ENCODE measurements at places on chromosomes 3 and 15. TPM values are rescaled to one million over a fixed set of nuclear protein-coding genes. Genes with fewer than 3 reads are reported as not detected.

DNA sequence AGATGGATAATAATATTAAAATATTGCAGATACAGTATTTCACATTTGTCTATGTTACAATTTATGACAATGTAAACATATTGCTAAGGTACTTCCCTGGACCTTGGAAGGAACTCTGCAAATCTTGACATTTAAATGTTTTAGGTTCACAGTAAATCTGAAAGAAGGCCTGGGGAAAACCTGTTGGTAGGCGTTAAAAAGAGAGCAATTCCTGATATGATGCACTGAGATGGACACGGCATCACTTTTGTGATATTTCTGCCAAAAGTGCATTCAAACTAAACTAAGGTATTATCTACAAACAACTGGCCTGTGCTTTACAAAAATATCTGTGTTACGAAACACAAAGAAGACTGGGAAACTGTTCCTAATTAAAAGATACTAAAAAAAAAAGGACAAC, 6.1 kb upstream of the TP63 start:
- H3K4me1 ChIP-seq: peaks cover 8% of the 10 kb centered on the region
- H3K27me3 ChIP-seq: no peaks in the 10 kb centered on the region
- no peak overlapping the region for H3K4me3 ChIP-seq
- no peaks in the 10 kb centered on the region for H3K36me3 ChIP-seq
- no peak overlapping the region for H3K27ac ChIP-seq

GRCh38 chr3:50474717-50475116, 28.7 kb downstream of the CACNA2D2 start:
- H3K4me1 ChIP-seq: no peaks in the 10 kb centered on the region
- DNase-seq: no peak
- H3K4me3 ChIP-seq: no peak overlapping the region
- H3K27ac ChIP-seq: no peak overlapping the region
- no peaks in the 10 kb centered on the region for H3K27me3 ChIP-seq

DNA sequence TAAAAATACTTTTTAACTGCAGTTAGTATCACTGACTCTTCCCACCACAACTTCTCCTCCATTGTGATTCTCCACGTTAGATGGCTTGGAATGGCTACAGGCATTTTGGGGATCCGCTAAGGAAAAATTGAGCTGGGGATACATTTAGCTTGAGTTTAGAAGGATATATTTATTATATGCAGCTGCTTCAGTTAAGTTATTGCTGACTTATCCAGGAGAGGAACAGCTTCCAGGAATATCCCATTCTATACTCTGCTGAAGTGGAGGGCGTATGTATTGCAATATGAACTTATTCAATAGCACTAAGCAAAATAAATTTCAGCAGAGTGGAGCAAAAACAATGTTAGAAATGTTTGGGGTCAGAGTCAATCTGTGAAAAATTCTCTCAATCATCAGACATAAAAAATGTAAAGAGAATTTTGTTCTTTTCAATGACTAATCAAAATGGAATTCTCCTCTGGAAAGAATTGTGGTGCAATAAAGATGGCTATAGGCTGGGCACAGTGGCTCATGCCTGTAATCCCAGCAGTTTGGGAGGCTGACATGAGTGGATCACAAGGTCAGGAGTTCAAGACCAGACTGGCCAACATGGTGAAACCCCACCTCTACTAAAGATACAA, 84.7 kb downstream of the NCEH1 start:
- H3K27me3 ChIP-seq: no peaks in the 10 kb centered on the region
- H3K36me3 ChIP-seq: no peaks in the 10 kb centered on the region
- no peak for DNase-seq
- no peak overlapping the region for H3K4me3 ChIP-seq
- peaks cover 29% of the 10 kb centered on the region for H3K4me1 ChIP-seq

DNA sequence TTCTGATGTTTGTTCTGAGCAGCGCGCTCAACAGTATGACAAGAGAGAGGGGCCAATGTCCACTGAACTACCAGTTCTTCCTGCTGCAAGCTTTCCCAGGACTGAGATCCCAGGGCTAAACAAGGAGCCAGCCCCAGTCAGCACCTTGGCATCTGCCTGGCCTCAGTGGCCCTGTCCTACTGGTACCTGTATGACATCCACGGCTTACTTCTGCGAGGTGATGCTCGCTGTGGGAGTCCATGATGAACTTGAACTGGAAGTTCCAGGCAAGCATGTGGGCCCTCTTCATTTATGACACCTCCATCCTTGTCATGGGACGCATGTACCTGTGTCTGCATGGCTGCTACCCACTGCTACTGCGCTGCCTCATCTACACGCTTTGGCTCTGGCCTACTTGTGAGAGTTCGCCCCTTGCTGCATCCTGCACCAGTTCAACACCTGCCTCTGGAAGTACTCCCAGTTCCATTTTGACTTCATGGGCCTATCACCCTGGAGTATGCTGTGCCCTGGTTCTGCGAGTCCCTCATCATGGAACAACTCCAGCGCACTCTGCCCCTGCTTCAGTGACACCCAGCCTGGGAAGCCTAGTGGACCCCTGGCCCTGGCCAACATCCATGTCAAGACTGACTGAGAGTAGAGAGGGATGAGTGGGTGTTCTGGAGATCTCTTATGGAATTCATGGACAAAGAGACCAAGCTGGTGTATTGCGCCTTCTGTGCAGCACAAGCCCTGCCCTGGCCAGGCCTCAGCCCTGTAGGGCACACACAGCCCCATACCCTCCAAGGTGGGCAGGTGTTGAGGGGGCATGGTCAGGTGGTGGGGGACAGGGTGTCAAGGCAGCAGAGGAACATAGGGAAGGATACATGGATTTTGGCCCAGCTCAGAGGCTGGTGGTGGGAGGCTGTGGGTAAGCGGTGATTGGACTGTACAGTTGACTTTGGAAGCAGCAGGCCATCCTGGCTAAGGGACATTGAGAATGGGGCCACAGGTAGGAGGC, 246.8 kb downstream of the NLGN1 start:
- no peaks in the 10 kb centered on the region for H3K4me1 ChIP-seq
- DNase-seq: no peak
- no peak overlapping the region for H3K4me3 ChIP-seq

DNA sequence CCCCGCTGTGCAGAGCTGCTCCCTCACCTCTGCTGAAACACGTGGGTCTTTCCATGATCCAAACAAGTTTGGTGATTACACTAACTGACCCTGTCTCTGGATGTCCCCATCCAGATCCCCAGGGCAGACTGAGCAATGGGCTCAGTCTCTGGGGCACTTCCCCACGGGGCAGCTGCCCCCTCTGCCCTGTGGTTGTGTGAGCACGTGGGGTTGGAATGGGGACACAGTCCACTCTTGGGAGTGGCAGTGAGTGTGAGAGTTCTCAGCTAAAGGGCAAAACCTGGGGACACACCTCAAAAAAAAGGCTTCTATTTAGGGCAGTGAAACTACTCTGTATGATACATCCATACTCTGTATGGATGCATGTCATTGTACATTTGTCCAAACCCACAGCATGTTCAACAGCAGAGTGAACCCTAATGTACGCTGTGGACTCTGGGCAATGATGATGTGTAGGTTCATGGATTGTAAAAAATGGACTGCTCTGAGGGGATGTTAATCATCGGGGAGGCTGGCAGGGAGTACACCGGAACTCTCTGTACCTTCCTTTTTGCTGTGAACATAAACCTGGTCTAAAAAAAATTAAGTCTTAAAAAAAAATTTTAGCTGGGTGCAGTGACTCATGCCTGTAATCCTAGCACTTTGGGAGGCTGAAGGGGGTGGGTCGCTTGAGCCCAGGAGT, 49.9 kb upstream of the BLM start:
- H3K4me1 ChIP-seq: peaks cover 13% of the 10 kb centered on the region
- no peak for DNase-seq
- H3K27me3 ChIP-seq: no peaks in the 10 kb centered on the region
- no peaks in the 10 kb centered on the region for H3K36me3 ChIP-seq
- no peak overlapping the region for H3K4me3 ChIP-seq
- no peak overlapping the region for H3K27ac ChIP-seq

DNA sequence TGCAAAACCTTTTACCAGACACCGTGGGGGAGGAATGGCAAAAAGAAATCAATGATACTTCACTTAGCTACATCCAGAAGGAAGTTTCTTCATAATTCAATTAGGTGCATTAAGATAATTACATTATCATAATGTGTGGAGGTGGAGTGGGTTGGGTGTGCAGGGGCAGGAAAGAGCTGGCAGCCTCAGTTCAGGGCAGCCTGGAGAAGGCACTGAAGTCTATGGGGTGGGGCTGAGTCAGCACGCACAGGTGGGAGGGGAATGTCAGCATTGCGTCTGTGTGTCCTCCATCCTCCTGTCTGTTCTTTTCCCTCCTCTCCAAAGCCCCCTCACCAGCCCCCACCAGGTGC, 278.8 kb downstream of the GABRG3 start:
- H3K36me3 ChIP-seq: no peaks in the 10 kb centered on the region
- H3K27me3 ChIP-seq: no peaks in the 10 kb centered on the region
- no peak overlapping the region for H3K4me3 ChIP-seq
- DNase-seq: no peak
- H3K4me1 ChIP-seq: no peaks in the 10 kb centered on the region
- no peak overlapping the region for H3K27ac ChIP-seq

- H3K4me3 ChIP-seq: no peak overlapping the region
- no peaks in the 10 kb centered on the region for H3K4me1 ChIP-seq
- no peaks in the 10 kb centered on the region for H3K36me3 ChIP-seq
- DNase-seq: no peak
These were observed 44.1 kb upstream of the TFG start for GRCh38 chr3:100665230-100665629.

GRCh38 chr3:183307749-183308148, 54.7 kb downstream of the B3GNT5 start:
- peaks cover 48% of the 10 kb centered on the region for H3K4me1 ChIP-seq
- no peaks in the 10 kb centered on the region for H3K36me3 ChIP-seq
- H3K27ac ChIP-seq: no peak overlapping the region

DNA sequence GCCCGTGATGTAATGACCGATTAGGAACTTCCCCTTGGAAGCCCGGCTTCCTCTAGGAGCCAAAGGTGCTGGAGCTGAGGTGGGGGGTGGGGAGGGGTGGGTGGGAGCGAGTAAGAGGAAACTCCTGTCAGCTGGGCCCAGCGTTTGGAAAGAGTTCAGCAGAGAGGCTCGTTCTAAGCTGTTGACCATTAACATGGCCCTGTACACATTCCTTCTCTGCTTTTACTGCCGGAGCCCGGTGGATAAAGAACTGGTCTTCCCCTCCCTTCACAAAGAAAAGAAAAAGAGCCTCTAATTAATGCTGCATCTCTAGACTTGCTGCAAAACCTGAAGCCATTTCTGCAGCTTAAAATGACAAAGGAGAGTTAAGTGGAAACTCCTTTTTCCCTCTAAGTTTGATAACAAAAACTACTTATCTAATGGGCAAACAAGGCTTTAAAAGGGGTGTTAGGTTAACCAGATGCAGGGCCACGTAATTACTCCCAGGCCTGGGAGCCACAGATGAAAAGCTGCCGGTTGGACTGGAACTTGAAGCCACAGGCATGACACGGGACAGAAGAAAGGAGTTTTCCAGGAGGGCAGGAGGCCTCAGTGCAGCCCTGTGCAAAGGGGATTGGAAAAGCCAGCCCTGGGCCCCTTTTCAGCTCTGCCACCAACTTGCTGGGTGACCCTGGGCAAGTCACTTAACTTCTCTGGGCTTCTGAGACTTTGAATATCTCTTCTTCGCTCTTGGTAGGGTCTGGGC, 71.3 kb downstream of the SMAD6 start:
- DNase-seq: no peak
- no peak overlapping the region for H3K27ac ChIP-seq
- H3K27me3 ChIP-seq: no peaks in the 10 kb centered on the region
- no peak overlapping the region for H3K4me3 ChIP-seq

DNA sequence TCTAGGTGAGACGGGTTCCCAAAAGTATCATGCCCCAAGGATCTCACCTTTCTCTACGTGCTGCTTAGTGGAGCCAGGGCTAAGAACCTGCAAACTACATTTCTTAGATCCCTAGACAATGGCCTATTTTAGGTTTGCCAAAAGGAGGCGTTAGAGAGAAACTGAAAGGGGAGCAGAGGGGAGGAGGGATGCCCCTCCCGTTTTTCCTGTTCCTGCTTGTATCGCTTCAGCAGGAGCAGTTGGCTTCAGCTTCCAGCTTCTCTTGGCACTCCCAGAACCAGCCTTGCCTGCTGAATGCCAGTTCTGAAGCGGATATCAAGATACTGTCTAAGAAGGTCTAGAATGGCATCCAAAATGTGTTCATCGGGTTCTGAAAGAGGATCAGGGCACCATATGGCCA, 58.4 kb upstream of the ABHD17C start:
- no peaks in the 10 kb centered on the region for H3K36me3 ChIP-seq
- H3K4me3 ChIP-seq: no peak overlapping the region
- H3K4me1 ChIP-seq: no peaks in the 10 kb centered on the region
- no peaks in the 10 kb centered on the region for H3K27me3 ChIP-seq
- no peak overlapping the region for H3K27ac ChIP-seq

DNA sequence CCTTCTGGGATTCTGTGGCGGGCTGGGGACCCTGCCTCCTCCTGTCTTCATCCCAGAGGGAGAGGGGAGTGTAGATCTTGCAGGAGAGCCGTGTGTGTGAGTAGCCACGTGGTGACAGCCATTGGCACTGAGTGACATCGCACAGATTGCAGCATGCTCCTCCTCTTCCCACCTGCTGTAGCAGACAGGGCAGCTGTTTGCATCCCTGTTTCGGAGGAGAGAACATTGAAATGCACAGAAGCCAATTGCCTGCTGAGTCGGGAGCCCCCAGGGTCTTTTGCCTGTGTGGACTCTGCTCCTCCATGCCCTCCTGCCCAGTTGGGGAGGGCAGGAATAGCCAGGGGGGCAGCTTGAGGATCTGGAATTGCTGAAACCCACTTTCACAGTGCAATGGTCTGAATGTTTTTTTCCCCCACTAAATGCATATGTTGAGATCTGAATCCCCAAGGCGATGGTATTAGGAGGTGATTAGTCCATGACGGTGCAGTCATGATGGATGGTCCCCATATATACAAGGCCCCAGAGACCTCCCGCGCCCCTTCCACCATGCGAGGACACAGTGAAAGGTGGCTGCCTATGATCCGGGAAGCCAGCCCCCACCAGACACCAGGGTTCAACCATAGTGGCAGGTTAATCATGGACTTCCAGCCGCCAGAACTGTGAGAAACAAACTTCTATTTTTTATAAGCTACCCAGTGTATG, 66.8 kb downstream of the CHRNA7 start:
- no peaks in the 10 kb centered on the region for H3K27me3 ChIP-seq
- no peak for DNase-seq
- no peak overlapping the region for H3K27ac ChIP-seq
- H3K4me3 ChIP-seq: no peak overlapping the region
- H3K36me3 ChIP-seq: no peaks in the 10 kb centered on the region

DNA sequence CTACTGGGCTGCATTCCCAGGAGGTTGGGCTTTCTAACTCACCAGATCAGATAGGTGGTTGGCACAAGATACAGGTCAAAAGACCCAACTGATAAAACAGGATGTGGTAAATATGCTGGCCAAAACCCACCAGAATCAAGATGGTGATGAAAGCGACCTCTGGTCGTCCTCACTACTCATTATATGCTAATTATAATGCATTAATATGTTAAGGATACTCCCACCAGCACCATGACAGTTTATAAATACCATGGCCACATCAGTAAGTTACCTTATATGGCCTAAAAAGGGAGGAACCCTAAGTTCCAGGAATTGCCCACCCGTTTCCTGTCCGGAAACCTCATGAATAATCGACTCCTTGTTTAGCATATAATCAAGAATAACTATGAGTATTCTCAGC, 31.6 kb downstream of the CFAP44 start:
- H3K27ac ChIP-seq: no peak overlapping the region
- no peaks in the 10 kb centered on the region for H3K36me3 ChIP-seq
- no peaks in the 10 kb centered on the region for H3K27me3 ChIP-seq
- no peak overlapping the region for H3K4me3 ChIP-seq
- DNase-seq: no peak
- no peaks in the 10 kb centered on the region for H3K4me1 ChIP-seq

FEZF2 gene
- polyA plus RNA-seq: not detected

CACNA2D3 gene
- polyA plus RNA-seq: 10.4 TPM

CP gene
- 0.04 TPM for polyA plus RNA-seq

PLA1A gene
- 0.10 TPM for polyA plus RNA-seq

C3orf22 gene
- polyA plus RNA-seq: not detected

COMMD2 gene
- 73.5 TPM for polyA plus RNA-seq

Measured in CD14-positive monocyte (primary cell).